ENCODE measurements at places on chromosomes 6 and 20.

DNA sequence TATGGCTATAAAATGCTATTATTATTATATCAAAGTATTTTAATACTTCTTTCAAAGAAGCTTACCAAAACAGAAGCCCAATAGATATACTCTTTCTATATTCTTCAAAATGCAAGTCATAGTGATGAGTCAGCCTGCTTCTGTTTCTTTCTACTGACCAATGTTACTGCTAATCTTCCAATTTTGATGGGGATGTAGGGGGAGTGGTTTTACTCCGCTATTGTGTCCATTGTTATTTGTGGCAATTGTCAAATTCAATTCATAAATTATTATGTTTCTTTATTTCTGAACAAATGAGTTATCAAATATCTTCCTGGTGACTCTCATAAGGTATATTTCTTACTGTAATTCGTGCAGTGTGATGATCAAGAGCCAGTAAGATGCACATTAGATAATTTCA lies 221.5 kb upstream of the DEFB112 start:
- DNase-seq, result no peak

DNA sequence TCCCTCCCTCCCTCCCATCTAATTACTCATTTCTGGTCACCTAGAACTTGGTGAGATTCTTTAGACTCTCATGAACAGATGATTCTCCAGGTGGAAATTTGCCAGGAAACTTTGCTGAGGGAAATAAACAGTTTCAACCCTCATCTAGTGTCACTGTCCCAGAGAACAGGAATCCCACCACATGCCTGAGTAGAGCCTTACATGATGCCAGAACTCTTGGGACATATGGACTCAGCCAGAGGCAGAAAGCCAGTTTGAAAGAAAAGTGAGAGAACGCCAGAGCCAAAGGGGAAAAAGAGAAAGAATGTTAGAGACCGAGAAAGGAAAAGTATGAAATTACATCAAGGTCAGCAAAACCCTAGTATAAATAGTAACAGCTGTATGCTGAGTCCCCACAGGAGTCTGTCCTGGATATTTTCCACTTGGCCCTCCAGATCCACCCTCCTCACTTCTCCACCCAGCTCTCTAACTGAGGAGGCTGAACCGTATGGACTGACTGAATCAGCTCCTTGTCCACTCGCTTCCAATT lies 127.5 kb upstream of the COL21A1 start:
- no peak for DNase-seq

DNA sequence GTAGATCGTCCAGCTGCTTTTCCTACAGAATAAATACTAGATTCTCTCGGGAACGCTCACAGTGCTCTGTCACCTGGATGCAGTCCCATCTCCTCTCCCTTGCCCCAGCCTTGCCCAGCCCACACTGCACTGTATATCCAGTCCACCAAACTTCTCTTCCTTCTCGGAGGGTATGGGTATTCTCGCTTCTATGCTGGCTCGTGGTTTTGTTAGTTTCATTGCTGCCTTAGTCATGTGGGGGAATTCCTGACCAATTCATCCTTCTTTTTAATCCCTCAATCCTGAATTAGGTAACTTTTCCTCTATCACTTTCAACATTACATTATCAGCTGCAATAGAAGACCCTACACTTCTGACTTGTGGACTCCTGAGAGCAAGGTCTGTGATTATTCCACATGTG lies 252.4 kb downstream of the GMDS start:
- no peak for DNase-seq

DNA sequence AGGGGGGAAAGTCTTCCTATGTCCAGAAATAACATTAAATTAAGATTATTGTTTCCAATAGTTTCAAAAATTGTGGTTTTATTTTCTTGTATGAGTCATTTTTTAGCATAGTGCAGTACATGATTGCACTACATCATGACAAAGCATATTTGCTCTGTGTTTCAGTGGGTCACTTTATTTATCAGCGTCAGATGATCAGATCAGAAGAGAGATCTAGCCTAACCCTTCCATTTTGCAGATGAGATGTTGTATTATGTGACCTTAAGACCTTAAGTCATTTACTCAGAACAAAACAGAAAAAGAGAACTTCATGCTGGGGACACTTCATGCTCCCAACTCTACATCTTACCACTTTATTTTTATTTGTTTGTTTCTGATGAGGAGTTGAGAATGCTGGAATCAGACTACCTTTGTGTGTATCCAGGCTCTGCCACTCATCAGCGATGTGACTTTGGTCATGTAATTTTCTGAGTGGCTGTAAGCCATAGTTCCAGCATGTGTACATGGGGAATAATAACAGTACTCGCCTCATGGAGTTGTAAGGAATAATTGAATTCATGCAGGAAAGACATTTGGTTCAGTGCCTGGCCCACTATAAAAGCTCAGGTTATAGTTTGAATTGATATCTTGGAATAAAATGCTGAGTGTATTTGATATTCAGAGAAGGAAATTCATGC lies 13.5 kb downstream of the EYA4 start:
- no peak for DNase-seq

GRCh38 chr6:119327810-119328209 lies 21.8 kb downstream of the MAN1A1 start:
- no peak for DNase-seq

GRCh38 chr6:72967329-72967728 lies 258.0 kb downstream of the KHDC1L start:
- no peak for DNase-seq

- DNase-seq, result no peak
Measured at GRCh38 chr20:61970357-61970756, 95.3 kb downstream of the TAF4 start.

DNA sequence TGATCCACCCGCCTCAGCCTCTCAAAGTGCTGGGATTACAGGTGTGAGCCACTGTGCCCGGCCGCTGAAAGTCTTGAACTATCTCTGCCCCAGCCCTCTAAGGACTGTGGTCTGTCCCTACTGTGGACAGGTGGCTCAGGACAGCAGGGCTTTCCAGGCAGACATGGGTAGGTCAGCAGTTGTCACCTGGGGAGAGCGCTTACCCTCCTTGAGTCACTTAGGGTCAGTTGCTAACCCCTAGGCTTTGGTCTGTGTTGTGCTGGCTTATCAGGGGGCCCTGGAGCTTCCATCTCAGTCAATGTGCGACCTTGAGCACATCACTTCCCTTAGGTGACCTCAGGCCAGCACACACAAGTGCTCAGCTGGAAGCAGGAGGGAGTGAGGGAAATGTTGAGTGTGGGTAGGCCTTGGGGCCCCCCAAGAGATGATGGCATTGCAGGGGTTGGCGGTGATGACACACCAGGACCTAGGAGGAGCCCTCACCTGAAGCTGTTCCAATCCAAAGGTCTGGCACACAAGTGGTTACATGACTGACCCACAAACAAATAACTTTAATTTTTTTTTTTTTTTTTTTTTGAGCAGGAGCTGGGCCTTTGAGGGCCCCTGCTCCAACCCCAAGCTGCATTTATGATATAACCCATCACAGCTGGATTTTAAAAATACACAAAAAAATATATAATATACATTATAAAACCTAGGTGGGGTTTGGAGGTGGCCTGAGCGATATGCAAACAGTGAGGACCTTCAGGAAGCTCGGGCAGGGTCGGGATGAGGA lies 5.1 kb downstream of the RPL10A start:
- no peak for DNase-seq

DNA sequence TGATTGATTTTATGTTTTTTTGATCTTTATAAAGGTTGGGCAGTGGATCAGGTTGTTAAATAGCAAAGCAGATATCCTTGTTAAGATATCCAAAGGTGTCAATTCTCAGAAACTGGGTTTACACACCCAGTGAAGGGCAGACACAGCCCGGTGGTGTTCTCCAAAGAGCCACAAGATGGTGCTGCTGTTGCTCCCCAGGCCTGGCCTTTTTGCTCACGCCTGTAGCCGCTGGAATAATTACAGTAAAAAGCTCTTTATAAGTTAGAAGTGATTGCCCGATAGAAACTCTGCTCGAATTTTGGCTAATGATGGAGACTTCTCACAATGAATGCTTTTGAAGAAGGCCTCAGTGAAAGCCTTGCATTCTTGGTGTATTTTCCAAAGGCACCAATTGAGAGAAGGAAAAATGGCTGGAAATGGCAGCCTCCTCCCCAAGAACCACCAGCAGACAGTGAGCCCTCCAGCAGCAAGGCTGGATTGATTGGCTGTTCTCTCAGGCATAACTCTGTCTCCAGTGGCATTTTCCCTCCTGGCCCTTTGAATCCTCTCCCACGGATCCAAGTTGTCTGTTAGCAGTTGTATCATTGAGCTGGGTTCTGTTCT lies 120.5 kb upstream of the CHD6 start:
- no peak for DNase-seq

GRCh38 chr6:81906709-81907204 lies 154.3 kb upstream of the TENT5A start:
- no peak for DNase-seq

DNA sequence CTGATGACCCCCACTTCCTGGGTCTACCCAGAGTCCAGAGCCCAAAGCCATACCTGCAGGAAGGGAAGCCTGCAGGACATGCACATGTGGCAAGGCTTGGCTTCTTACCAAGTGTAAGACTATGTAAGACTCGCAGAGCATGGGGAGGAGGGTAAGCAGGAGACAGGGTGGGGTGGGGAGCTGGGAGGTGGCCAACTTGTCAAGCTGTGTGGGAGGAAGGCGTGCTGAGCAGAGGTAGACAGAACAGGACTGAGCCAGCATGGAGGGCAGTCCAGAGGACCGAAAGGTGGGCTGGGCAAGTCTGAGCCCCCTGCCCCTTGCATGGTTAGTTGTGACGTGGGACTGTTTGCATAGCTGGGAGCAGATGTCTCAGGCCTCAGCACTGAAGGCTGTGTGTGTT lies 53.4 kb upstream of the RNF24 start:
- DNase-seq, result no peak

- DNase-seq, result no peak
Measured at GRCh38 chr20:38674092-38674764, 50.1 kb upstream of the SLC32A1 start.

- no peak for DNase-seq
Measured at GRCh38 chr6:114342086-114342825, 567 bp downstream of the HS3ST5 start.

GRCh38 chr6:16602035-16602434 lies 159.2 kb downstream of the ATXN1 start:
- DNase-seq, result no peak

GRCh38 chr6:113347436-113347835 lies 509.7 kb upstream of the MARCKS start:
- no peak for DNase-seq

DNA sequence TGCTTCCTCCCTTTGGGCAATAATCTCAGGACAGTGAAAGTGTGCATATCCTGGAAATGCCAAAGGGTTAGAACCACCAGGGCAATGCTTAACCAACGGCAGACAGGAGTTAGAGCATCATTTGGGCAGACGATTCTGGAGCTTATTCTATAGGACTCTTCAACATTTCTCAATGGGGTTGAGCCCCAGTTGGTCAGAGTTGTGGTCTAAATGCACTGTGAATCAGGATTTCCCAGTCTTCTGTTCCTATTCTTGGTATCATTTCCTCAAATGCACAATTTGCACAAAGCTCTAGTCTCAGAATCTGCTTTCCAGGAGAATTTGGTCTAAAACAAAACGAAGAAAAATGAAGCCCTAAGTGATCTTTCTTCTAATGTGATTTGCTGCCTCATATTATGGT lies 389.6 kb upstream of the JAG1 start:
- no peak for DNase-seq

DNA sequence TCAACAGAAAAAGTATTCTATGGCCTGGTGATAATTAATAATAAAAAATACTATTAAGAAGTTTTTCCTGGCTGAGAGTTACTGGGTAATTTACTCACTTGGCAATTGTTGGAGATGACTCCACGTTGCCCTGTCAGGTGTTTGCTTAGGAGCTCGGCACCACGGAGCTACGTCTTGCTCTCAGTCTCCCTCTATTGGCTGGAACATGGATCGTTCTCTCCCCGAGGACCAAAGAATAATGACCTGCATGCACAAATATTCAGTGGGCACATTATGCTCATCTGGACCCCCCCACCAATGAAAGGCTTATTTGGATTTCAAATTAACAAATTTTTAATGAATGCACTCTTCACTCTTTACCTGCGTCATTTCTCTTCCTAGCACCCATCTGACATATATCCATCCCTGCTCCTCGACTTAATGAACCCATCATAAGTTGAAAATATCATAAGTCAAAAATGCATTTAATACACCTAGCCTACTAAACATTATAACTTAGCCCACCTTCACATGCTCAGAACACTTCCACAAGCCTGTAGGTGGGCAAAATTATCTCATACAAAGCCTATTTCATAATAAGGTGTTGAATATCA lies 71.0 kb upstream of the CD83 start:
- DNase-seq, result no peak

DNA sequence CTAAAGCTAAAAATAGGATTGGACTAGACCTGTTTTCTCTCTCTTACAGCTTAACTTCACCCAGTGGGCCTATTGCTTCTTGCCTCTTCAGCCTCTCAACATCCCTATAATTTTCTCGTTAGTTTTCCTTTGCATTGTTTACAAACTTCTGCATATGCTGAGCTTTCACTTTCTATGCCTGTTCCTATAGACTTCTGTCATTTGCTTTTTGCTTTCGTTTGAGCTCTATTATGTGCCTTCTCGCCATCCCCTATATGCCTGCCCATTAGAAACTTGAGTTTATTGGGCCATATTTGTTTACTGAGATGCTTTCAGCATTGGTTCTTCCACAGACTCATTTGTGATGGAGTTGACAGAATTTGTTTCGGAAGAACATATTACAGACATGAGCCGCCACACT lies 40.9 kb downstream of the NCOA7 start:
- DNase-seq, result no peak

- DNase-seq, result peak; percentile 53
Measured at GRCh38 chr20:53939572-53940359, 130.6 kb downstream of the BCAS1 start.

- no peak for DNase-seq
Measured at GRCh38 chr20:11700831-11701230, 216.9 kb upstream of the BTBD3 start.

DNA sequence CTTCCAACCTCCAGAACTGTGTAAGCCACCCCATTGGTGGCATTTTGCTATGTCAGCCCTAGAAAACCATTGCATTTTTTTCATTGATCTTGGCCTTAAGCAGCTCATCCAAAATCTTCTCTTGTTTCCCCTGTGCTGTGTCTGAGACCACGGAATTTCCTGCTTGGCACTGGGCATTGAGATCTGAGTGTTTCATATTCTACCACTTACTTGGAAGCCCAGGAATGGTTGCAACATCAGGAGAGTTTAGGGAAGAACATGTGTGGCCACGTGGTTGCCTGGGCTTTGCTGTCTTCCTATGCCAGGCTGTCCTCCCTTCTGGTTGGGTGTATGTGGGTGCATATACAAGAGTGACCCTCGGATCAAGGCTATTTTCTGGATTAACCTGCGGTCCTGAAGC lies 139.3 kb upstream of the PMEPA1 start:
- no peak for DNase-seq
